ENCODE measurements at places on chromosomes 3 and 15.

DNA sequence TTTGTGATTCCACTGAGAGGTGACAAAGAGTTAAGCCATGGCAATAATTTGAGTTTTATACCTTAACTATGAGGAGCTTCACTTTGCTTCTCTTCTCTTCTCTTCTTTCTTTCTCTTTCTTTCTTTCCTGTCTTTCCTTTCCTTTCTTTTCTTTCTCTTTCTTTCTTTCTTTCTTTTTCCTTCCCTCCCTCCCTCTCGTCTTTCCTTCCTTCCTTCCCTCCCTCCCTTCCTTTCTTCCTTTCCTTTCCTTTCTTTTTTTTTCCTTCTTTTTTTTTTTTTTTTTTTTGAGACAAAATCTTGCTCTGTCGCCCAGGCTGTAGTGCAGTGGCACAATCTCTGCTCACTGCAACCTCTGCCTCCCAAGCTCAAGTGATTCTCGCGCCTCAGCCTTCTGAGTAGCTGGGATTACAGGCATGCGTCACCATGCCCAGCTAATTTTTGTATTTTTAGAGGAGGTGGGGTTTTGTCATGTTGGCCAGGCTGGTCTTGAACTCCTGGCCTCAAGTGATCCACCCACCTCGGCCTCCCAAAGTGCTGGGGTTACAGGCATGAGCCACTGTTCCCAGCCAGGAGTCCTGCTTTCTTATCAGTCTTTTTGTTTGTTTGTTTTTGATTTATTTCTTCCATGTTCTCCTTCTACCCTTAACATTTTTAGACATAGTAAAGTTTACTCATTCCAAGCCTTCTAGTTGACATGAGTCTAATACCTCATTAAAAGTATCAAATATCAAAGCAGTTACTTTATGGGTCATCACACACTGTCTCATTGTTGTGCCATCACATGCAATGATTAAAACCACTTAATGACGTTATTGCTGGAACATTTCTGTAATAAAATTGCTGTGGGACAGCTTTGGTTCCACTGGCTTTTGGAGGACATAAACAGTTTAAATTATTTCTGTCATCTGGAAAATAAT is 29.9 kb downstream of the SLC49A4 start:
- no peak for DNase-seq

GRCh38 chr3:153313302-153313965 is 151.4 kb downstream of the RAP2B start:
- DNase-seq, result no peak

DNA sequence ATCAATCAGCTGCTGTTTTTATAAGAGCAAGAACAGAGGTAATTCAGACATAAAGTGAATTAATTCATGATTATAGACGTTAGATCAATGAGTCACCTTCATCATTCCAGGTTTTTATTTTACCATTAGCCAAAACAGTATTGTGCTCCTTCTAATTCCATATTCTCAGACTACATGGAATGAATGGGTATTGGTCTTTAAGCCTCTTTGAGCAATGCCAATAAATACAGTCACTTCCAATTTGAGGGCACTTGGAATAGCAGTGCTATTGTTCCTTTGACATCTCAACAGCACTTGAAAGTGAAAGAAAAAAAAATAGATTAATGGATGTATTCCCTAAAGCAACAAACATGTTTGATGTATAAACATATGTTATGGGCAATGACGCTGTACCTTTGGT is 830.9 kb upstream of the CFAP20DC start:
- no peak for DNase-seq

GRCh38 chr3:32066686-32067085 is 39.7 kb upstream of the GPD1L start:
- DNase-seq, result no peak

- no peak for DNase-seq
These were observed 856 bp downstream of the ABCF3 start for GRCh38 chr3:184186902-184187207.

GRCh38 chr3:14453876-14454638 is 51.7 kb downstream of the SLC6A6 start:
- DNase-seq, result no peak

DNA sequence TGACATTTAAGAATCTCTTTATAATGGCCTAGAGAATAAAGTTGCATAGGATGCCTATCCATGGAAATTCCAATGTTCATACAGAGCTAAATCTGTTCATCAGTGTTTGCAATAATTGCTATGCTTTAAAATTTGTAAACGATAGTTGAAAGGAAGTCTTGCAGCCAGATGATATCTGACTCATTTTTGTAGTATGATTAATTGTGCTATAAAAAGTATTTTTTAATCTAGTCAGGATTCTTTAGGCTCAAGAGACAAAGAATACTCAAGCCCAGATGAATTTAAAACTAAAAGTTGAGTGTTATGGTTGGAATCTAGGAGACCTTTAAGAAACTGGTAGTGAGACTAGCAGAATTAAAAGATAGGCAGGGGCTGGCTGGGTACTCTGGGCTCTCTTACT is 50.5 kb downstream of the SUCNR1 start:
- no peak for DNase-seq

GRCh38 chr3:128882719-128883118 is 3.3 kb downstream of the ACAD9 start:
- DNase-seq, result no peak

- DNase-seq, result no peak
These were observed 3.6 kb downstream of the CTNNB1 start for GRCh38 chr3:41202834-41203345.

DNA sequence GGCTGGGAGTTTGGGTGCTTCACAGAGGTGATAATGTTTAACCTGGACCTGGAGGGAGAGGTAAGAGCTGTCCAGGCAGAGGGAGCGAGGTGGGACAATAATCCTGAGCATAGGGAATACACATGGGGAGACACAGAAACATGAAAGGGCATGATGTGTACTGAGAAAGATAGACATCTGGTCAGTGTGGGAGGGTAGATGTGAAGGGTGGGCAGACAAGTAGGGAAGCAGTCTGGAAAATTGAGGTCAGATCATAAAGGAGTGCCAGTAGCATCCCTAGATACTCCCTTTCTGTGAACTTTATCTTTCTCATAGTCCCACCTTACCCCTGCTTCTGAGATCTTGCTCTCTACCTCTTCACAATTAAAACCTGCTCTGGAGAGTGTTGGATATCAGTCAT is 12.0 kb upstream of the GLCE start:
- no peak for DNase-seq

GRCh38 chr3:45462522-45463265 is 74.3 kb downstream of the LARS2 start:
- DNase-seq, result no peak

DNA sequence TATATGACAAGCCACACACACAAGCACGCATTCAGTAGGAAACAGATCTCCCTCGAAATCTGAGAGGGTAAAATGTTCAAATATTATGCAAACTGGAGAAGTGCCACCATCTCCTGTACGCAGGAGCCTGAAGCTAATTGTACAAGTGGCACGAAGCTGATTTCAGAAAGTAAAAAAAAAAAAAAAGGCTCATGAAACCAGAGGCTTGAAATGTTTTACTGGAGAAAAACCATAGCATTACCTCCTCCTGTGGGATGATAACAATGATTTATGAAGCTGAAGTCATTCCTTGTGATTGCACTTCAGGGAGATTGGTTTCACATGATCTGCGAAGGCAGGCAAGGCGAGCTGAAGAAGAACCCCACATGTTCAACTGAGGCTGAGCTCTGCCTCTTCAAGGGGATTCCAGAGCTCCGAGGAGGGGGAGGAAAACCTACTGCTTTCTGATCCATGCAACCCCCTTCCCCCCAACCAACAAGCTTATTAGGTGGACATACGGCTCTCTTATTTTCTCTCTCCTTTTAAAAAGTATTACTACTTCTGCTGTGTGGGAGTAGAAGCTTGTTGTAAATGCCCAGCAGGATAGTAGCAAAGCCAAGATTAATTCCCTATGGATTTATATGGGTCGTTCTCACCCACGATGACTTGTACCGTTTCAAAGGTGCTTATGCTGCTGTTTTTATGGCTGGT is 101.1 kb downstream of the GREM1 start:
- no peak for DNase-seq

DNA sequence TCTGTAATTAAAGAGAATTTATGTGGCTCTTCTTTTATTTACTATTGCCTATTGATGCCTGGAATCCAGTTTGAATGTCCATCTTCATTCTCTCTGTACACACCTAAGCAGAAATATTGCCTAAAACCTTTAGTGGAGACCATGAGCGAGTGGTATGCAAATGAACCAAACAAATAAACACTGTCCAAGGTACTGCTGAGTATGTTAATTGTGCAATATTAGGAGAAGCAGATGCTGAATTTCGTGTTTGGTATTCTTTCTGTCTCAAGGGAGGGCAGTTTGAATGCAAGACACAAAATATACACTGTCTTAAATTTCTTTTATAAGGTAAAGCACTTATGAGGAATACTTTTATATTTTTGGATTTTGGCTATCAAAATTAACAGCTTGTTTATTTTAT is 440.9 kb downstream of the RBMS3 start:
- no peak for DNase-seq

- no peak for DNase-seq
These were observed 185.5 kb downstream of the MCTP2 start for GRCh38 chr15:94416820-94417219.

DNA sequence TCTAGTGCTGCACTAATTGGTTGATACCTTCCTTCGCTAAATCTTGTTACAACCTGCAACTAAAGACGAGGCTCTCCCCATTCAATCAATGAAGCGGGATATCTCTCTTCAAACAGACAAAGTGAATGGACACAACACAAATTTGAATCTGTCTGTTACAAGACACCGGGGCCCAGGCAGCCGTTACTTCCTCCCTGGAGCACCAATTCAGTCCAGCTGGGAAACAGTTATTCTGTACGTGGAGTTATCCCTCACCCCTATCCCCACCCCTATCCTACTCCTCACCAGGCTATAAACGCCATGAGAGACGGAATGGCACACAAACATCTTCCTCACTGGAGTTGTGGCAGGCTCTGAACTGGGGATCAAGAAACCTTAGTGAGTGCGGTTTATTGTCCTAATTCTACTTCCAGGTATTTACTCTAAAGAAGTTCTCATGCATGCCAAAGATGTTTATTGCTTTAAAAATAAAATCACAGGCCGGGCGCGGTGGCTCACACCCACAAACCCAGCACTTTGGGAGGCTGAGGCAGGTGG is 181.8 kb downstream of the FOXP1 start:
- no peak for DNase-seq

DNA sequence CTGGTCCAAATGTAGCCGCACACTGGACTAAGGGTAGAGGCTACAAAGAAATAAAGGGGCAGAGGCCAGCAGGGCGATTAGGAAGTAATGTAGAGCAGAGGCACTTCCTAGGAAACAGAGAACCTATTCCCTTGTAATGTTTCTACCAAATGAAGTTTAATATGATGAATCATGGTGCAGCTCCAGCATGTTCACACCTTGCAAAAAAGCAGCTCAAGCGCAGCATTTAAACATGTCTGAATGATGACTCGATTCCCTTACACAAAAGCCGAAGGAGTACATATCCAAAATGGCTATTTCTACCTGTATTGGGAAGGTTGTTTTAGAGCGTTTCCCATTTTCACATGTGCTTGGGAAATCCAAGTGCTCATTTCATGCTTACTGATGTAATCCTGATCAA is 204.8 kb downstream of the MECOM start:
- no peak for DNase-seq

DNA sequence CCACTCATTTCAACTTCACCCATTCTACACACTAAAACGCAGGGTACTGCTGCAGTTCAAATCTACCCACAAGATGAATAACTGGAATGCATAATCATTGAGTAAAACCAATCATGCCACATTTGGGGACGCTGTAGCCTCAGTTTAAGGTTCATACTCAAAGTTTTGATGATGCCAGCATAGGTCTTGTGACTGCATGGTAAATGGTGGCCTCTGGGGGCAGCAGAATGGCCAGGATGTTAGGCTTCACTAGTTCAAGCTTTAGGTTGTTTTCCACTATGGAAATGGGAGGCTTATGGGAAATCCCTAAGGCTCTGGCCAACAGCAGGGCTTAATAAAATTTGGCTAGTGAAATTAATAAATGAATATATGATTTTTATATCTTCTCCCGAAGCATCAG is 104.3 kb upstream of the TSC22D2 start:
- DNase-seq, result no peak

DNA sequence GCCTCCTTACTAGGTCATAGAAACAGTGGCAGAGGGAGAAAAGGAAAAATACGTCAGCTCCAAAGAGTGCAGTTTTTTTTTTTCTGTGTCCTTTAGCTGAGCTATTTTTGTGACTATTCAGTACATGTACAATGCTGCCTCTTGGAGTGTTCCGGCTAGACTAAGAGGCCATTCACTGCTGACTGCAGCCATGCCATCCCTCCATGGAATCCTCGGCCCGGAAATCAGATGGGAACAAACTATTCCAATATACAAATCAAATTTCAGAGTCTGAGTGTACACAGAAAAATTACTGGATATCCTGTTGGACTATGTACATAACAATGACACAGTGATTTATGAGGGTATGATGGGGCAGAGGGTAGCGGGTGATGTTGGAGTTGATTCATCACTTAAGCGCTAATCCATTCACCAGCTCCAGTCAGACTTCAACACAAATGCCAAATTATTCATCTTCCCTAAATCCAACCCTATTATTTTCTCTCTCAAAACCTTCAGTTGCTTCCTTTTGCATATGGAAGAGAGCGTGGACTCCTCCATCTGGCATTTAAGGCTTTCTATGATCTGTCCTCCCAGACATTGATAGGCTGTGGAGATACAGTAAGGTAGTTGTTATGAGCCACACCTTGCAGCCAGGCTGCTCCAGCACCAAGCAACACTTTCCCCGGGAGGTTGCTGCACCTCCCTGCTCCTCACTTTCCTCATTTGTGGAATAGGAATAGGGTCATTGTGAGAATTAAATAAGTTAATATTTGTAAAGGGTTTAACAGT is 109.1 kb downstream of the LPP start:
- DNase-seq, result no peak

DNA sequence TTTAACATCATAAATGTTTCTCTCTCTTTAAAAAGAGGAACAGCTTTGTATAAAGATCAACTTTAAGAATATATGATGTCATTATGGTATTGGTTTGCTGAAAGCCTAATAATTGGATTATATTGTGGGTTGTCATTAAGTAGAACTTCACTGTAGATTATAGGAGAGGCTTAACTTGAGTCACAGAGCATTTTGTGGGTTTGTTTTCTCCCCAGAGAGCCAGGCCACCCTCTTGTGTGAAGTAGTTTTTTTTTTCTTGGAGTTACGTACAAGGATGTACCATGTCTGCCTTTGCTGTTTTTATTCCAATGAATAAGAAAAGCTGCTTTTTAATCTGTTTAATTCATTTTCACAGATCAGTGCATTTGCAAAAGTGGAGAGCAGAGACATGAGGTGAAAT is 354.8 kb upstream of the TBL1XR1 start:
- no peak for DNase-seq
